ENCODE measurements at places on chromosomes 1 and 21.
A peak's percentile ranks its signal among the peaks of the same experiment; 100 is the strongest.

- no peak for DNase-seq
Measured at GRCh38 chr1:62590255-62590969, 6.9 kb upstream of the ANGPTL3 start.

DNA sequence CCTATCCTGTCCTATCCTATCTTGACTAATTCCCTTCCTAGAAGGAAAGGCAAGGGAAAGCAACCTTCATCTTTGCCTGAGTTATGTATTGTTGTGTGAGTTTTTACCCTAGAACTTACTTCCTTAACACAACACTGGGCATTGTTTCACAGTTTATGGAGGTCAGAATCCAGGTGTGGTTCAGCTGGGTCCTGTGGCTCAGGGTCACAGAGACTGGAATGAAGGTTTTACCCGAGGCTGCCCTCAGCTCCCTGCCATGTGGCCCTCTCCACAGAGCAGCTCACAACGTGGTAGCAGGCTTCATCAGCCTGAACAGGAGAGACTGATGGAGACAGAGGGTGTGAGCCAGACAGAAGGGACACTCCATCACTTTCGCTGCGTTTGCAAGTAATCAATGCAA, 140.5 kb downstream of the FCRL5 start:
- DNase-seq: no peak

GRCh38 chr1:160709715-160710114, 1.9 kb downstream of the CD48 start:
- no peak for DNase-seq

- DNase-seq: no peak
Measured at GRCh38 chr1:171372418-171373084, 58.6 kb downstream of the FMO4 start.

GRCh38 chr21:35002879-35003722, 46.0 kb downstream of the RUNX1 start:
- DNase-seq: no peak

- DNase-seq: no peak
Measured at GRCh38 chr1:221100611-221101010, 221.4 kb downstream of the HLX start.

DNA sequence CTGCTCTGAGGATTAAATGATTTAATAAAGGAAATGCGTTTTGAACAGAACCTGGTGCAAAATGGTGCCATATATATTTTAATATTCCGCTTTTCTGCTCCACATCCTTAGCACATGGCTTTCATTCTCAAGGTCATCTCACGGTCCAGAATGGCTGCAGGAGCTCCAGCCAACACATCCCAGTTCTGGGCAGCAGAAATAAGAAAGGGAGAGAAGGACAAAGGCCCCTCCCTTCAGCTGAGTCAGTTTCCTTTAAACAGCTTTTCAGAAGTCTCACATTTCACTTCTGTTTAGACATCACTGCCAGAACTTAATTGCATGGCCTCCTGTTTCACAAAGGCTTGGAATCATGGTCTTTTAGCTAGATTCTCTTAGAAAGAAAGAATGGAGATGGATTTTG, 75.2 kb upstream of the LRRN2 start:
- DNase-seq: no peak

DNA sequence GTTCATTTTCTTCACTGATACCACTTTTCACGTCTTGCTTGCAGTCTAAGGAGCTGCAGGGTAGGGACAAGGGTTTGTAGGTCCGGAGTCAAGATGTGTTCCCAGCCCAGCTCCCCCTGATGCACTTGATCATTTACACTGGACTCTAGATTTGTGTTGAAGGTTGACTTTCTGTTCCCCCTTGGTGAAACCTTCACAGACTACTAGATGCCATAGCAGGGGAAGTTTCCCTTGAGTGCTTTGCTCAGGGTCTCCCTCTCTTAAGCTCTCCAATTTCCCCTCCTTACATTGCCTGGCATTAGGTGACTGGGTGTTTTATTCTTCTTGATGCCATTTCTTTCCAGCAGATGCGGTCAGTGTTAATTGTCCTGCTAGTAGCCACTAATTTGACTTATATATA, 8.0 kb upstream of the RAB3GAP2 start:
- no peak for DNase-seq

DNA sequence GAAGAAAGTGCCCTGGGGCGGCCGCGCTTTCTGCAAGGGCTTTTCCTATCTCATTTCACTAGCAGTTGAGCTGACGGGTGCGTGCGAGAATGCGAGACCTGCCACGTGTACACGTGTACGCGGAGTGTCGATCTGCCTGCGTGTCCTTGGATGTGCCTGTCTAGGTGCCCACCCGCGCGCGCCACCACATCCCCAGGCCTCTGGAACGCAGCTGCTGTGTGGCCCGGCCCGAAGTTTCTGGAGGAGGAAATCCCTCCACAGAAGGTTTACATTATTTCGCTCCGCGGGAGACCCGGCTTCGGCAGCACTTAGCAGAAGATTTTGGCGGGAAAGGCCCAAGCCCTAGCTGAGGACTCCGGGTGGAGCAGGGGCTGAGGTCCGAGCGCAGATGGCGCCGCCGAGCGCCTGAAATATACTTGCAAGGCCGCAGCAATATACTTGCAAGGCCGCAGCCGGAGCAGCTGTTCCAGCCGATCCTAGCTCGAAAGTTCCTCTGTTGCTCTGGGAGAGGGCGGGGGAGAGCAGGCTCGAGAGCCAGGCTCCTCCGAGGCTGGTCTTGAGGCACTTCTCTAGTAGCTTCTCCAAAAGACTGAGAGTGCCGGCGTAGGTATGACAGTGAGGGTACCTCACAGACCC, 3.9 kb downstream of the TBX15 start:
- DNase-seq: no peak

DNA sequence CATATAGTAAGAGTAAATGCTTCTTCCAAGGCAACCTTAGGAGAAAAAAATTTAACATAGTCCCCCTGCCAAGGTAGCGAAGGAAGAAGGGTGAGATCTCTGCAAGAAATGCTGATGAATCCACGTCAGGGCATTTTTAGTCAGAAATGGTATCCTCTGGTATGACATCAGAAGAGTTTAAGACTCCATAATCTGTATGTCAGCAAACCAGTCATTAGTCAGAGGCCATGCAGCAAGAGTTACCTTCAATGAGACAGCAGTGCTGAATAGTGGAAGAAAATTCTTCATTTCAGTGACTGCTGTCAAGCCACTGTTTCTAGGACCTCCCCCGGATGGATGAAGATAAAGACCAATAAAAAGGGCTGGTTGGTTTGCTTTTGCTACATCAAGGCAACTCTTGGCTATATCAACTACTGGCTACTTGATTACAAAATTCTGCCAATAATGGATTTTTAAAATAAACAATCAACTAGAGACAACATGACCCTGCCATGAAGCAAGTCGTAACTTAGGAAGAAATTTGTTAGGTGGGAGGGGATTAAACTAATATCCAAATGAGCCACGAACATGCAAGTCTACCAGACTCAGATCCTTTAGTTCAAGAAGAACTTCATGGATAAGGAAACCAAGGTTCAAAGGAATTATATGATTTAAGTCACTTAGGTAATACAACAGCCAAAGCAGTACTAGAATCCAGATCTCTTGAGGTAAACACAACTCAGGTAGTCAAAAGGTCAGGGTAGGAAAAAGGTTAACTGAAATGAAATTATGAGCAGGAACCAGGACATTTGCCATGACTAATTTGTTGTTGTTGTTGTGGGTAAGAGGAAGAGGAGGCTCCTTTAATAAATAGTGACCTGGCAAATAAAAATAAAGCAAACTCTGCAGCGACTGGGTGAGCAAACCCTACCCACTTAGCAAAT, 25.6 kb upstream of the GUCA2A start:
- DNase-seq: no peak

DNA sequence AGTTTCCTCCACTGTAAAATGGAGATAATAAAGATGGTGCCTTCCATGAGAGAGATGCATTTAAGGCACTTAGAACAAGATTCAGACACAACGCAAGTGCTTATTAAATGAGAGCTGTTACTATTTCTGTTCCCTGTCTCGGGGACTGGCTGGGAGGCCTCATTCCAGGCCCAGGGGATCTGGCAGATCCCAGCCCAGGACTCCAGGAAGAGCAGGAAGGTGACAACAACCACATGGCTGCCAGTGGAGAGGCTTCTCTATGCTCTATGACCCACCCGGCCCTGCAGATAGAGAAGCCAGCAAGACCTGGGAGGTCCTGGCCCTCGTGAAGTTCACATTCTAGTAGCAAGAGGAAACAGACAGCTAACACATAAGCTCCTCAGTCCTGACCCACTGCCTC, 175.5 kb downstream of the ACTL8 start:
- no peak for DNase-seq

GRCh38 chr1:32892368-32893197, 6.3 kb downstream of the HPCA start:
- peak; percentile 57 for DNase-seq

DNA sequence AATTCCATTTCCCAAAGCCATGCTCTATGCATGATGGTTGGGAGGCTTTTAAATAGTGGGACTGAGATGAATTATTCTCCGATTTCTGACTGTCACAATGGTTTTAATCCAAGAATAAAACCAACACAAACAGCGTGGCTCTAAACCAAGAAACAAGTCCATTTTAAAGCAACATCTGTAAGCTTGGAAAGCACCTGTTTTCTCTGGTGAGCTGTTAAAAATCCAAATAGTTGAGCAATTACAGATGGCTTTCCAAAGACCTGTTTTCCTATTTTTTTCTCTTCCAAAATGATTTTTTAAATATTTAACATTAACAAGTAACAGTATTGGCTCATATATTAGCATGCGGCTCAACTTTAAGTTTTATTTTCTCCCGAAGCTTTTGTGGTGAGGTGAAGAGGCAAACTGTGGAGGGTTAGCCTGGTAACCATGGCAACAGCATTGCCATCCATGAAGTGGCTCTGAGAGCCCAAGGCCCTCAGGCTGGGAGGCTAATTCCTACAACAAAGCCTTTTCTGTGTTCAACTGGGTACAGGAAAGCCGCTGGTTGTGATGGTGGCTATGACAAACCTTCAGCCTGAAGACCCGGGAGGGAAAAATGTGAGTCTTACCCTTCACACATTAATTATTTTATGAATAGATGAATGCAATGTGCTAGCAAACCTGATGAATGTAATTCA, 56.7 kb upstream of the B3GALT5 start:
- DNase-seq: no peak

DNA sequence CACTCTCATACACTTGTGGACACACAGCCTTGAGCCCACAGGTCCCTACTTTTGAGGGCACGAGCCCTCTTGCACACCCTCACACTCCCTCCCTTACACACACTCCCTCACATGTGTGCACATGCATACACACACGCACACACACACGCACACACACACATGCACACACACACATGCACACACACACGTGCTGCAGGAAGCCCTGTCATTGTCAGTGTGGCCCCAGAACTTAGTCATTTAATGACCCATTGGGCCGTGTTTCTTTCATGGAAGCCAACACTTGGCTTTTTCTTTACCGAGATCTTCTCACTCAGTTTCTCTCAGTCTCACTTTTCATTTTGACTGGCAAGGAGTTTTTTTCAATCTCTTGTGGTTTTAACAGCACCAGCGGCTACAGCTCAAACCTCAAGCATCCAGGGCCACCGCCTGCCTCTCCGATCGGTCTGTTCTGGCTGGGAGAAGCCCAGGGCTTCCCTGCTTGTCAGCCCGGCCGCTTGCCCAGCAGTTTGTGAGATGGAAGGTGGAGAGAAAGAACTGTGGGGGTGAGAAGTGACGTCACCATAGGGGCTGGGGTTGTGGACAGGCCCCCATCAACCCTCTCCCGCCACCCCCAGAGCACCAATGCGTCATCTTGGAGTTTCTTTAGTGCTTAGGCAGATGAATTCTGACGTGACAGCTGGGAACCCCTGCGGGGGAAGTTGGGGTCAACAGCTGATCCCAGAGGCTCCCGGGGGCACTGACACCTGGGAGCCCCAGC, 15.8 kb upstream of the TNFRSF8 start:
- DNase-seq: peak; percentile 80

- DNase-seq: no peak
Measured at GRCh38 chr1:30342535-30343141, 380.7 kb downstream of the MATN1 start.

GRCh38 chr1:75237316-75237715, 103.1 kb downstream of the LHX8 start:
- DNase-seq: no peak

DNA sequence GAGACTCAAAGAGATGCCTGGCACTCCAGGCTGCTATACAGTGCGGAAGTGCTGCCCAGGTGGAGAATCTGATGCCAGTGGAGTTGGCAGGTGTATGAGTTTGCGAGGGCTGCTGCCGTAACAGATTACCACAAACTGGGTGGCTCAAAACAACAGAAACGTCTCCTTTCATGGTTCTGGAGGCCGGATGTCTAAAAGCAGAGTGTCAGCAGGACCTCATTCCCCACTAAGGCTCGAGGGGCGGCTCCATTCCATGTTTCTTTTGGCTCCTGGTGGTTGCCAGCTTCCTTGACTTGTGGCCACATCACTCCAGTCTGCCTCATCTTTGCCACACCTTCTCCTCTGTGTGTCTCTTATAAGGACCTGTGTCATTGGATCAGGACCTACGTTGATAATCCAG, 10.0 kb downstream of the RCSD1 start:
- no peak for DNase-seq

DNA sequence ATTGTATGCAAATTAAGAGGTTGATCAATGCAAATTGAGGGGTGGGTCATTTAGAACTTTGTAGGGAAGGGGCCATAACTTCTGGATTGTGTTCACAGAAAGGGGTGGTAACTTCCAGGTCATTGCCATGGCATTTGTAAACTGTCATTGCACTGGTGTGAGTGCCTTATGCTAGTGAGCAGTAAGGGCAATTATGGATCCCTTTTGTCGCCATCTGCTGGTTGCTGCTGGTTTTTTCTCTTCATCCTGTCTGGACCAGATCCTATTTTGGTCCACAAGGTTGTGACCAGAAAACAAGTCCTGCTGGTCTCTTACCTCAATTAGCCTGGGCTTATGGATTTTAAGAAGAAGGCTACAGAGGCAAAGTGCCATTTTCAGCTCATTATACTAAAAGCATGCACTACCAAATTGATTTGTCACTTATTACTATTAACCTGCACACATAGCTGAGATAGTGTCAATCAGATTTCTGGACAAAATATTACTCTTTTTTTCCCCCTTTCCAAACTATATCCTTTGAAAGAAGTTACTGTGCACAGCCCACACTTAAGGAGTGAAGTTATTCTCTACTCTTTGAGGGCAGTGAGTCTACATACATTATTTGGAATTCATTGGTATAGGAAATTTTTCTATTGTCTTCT, 196.2 kb downstream of the ZC3H11B start:
- DNase-seq: peak; percentile 54

DNA sequence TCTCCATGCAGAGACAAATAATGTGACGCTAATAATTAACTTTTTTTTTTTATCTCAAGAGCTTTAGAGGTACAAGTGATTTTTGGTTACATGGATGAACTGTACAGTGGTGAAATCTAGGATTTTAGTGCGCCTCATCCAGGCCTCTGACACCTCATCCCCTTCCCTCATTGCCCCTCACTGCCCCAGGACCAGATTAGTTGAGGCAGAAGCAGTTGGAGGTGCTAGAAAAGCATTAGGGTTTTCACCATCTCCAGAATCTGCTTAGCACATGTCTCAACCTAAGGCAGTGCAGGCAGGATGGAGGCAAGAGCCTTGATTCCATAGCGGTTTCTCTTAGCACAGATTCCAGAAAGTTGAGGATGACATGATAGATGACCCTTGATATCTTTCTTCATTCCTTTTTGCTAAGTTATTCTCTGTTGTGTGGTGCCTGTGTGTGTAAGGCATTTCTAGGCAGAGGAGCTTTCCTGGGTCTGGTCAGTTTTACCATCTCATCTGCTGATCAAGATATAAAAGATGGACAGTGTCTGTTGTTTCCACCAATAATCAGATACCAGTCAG, 16.3 kb upstream of the IL10 start:
- no peak for DNase-seq

- no peak for DNase-seq
Measured at GRCh38 chr1:36857754-36858153, 176.6 kb downstream of the GRIK3 start.
